ENCODE measurements at places on chromosomes 6 and 20.

- DNase-seq, result no peak
Measured at GRCh38 chr20:59393142-59393541, 92.7 kb downstream of the EDN3 start.

- no peak for DNase-seq
Measured at GRCh38 chr6:169398342-169399105, 144.9 kb upstream of the THBS2 start.

DNA sequence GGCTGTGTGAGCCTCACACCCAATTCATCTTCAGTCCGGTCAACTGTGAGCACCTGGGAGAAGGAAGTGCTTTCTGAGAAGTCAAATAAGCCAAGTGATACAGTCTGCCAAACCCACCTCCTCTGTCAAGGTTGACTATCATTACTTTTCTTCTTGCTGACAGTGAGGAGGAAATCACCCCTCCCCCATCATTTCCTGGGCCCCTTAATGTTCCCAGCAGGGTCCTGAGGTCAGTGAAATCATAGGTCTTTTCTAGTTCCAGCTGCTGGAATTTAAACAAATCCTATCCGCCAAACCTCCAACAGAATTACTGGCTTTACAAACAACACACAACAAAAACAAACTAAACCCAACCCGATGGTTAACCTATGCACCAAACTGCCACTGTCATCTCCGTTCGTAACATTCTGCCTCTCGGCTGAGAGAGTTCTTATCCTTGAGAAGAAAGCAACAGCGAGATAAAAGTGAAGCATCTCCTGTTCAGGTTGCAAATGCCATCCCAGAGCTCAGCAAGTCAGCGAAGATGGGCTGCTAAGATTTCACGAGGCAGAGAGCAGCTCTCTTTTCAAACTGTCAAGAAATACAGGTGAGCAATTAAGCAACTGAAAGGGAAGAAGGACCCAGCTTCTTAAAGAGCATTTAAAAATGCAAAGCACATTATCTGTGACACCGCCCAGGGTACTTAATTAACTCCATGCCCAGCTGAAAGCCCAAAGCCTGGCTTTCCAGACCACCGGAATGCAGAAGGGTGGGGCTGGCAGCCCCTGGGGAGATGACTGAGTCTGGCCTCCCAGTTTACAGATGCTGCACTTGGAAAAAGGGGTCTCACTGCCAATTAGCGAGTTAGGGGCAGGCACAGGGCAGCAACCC is 24.7 kb downstream of the GFOD1 start:
- DNase-seq, result no peak

DNA sequence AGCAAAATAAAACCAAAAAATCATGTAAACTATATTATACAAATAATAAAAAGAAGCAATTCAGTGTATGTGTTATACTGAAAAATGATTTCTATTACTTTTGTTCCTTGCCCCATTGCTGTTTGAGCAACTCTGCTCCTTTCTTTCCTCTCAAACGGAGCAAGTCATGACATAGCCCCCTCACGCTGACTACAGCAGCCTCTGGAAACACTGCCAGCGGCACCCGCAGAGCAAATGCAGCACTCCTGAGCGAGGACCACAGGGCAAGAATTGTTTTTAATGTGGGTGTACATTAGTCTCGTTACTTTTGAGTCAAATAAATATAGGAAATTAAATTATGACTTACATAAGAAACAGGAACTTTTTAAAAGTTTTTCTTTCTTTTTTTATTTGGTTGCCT is 350.1 kb upstream of the HSF2 start:
- DNase-seq, result no peak

DNA sequence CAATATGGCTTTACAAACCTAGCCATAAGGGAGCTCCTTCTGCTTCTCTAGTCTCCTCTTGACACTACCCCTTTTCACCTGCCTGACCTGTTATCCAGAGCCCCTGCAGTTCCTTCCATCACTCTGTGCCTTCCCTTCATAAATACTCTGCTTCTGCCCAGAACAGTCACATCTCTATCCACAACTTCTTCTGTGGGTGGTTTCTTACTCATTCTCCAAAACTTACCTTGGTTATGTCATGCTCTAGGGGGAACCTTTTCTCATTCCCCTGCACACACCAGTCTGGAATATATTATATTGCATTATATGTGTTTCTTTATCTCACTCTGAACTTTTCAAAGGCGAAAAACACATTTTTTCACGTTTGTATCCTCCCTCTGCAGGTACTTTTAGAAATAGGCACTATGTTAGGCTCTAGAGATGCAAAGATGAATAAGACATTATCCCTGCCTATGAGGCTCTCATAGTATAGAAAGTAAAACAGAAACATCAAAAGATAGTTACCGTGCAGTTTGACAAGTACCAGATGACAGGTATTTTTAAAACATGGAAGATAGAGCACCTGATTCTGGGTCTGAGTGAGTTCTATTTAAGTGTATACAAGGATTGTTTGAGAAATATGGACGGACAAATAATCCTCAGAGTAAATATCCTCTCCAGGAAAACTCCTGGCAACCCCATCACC is 51.5 kb downstream of the AIG1 start:
- no peak for DNase-seq

DNA sequence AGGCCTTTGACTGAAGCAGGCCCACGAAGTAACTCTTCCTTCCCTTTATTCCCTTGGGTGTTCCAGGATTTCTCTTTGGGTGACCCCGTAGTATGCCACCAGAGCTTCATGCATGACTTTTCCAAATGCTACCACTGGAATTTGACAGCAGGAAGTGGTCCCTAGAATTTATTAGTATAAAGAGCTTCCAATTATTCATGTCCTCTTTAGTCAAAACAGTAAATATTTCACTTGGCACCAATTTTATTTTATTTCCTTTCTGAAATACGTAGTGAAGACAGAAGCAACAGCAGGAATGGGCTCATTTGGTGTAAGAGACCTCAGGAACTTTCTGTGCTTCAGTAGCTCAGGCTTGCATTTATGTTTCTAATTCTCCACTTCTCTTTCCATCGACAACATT is 151.3 kb downstream of the LCA5 start:
- DNase-seq, result no peak

DNA sequence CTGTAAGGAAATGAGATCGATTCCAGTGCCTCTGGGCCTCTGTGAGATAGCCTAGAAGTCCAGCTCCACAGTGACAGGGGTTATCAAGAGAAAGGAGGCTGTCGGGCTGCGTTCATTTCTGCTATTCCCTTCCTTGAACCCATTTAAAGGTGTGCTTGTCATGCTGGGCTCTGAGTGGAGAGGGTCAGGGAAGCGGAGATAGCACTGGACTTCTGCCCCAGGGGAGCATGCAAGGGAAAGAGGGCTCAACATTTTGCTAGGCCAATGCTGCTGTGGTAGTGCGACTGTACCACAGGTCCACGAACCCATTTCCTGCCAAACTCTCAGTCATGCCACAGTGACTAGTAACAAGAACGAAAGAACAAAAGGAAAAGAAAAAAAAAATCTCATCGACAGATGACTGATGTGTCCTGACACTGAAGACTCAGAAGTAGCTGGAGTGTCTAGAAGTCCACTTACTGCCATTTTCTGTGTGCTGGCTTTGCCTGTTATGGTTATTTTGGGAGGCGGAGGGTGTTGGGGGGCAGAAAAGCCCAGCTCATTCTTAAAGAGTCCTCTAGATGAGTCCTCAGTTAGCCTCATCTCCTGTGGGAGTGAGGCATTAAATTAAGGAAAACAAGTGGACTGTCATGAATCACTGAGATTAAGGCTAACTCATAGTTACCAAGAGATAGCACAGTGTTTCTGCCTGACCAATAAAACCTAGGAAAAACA is 8.1 kb downstream of the NEDD9 start:
- DNase-seq, result no peak

DNA sequence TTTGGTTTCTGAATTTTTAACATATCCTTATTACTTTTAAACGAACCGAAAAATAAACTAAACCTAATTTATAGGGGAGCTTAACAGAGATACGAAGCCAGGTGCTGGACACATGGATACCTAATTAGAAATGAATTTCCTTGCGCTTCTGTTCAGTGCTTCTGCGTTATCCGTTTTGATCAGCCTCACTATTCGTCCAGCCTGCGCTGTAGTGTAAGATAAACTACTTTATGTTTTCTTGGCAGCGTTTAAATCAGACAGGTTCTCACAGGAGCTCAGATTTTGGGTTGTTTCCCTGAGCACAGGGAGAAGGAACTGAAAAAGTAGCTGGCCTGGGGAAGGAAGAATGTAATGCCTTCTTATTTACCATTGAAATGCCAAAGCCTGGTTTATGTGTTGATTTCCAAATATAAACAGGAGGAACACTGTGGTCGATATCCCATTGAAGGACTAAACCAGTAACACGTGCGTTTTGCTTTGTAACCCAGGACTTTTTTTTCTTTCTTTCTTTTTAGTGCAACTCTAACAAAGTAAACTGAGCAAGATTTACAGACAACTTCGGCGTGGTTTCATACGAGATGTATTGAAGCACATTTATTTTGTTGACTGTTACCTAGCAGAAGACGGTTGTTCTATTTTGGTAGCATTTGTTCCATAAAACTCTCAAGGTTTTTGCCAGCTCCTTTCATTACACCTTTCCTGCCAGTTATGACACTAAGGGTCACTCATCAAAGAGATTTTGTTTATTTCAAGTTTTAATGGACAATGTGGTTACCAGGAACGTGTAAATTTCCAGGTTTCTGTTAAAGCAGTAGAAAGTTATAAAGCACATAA is 214.8 kb upstream of the HEY2 start:
- DNase-seq, result no peak

- no peak for DNase-seq
Measured at GRCh38 chr6:30031381-30031780, 29.7 kb upstream of the POLR1H start.

DNA sequence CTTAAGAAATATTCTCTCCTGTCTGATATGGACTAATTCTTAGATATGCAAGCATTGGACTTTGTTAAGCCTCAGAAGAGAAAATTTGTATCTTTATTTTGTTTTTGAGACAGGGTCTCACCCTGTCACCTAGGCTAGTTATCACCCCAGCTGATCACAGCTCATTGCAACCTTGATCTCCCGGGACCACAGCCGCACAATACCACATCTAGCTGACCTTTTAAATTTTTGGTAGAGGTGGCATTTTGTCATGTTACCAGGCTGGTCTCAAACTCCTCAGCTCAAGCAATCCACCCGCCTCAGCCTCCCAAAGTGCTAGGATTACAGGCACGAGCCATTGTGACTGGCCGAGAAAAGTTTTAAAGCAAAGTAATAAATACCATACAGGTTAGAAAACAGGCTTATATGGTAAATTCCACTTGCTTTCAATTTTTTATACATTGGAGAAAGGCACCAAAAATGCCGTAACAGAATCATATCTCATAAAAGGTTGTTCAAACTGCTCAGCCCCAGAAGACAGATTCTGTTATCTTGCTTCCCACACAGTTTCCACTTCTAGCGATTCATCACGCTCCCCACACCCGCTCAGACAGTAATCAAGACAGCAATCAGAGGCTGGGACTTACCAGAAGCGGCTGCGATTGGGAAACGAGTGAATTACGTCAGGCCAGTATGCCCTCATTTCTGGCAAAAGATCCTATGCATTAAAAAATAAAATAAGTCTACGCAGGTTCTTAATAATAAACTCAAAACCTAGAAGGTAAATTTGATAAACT is 13.8 kb downstream of the RNASET2 start:
- no peak for DNase-seq

GRCh38 chr6:142902636-142903053 is 42.3 kb downstream of the HIVEP2 start:
- DNase-seq, result no peak

GRCh38 chr6:125597411-125598253 is 151.8 kb upstream of the HEY2 start:
- DNase-seq, result no peak

- no peak for DNase-seq
Measured at GRCh38 chr20:4674672-4675071, 47.0 kb upstream of the PRND start.

DNA sequence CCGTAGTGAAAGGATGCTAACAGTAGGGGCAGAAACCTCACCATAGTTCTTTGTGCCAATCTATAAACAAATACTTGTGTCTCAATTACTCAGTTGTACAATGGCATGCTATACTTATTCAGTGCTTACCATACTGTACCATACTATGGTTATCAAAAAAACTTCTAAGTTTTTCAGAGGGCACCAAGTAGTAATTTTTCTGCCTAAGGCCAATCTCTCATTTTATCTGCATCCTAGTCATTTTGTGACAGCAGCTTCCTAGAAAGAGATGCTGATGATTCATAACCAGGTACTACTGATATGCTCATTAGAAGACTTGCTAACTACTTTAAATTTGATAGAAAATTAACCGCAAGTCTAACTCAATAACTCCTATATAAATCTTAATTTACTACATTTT is 42.9 kb downstream of the TMEM244 start:
- DNase-seq, result no peak

DNA sequence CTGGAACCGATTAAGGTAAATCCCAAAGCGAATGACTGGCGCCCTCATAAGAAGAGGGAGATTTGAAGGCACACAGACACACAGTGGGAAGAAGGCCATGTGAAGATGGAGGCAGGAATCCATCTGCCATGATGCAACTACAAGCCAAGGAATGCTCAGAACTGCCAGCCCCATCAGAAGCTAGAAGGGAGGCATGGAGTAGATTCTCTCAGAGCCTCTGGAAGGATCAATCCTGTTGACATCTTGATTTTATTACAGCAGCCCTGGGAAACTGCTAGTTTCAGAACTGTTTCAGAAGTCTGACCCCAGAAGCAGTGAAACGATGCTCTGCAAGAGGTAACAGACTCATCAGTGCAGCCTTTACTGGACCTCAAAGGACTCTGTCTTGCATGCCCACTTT is 103.5 kb upstream of the GPR6 start:
- no peak for DNase-seq

DNA sequence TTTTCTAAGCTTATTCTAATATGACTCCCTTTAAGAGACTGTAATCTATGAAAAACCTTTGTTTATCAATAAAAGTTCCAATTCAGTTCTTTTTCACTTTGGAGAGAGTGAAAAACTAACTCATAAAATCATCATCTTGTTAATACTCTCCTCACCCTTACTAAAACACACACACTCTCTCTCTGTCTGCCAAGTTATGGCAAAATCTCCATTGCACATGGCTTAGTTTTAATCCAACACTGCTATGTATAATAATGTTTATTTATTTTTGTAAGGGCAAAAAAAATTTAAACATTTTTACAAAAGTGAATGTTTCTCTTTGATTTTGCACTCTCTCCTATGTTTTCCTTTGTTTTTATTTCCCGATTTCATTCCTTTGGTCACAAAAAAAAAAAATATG is 253.2 kb downstream of the BMP7 start:
- DNase-seq, result no peak

- no peak for DNase-seq
Measured at GRCh38 chr6:47016261-47016660, 25.9 kb downstream of the ADGRF1 start.

DNA sequence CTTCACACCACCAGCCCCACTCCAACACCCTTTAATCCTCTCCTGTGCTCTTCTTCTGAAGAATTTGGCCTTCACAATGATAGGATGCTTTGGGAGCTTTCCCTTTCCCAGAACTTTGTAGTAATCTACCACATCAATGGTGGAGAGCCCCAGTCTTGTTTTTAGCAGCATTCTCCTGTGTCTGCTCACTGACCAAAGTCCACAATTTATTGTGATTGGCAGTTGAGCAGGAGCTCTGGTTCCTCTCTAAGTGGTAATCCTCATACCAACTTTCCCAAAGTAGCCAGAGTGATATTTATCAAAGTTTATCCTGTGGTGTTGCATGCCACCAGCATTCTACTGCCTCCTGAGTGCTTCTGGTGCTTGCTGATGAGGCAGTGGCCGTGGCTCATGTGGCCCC is 29.0 kb upstream of the OPN5 start:
- DNase-seq, result no peak

GRCh38 chr6:122323361-122323760 is 76.1 kb upstream of the HSF2 start:
- DNase-seq, result no peak

- DNase-seq, result no peak
Measured at GRCh38 chr6:5276581-5276980, 15.3 kb downstream of the FARS2 start.
